Endodermal cell (in vitro differentiated cells): ENCODE measurements at places on chromosomes 5 and 9. TPM values are rescaled to one million over a fixed set of nuclear protein-coding genes. Genes with fewer than 3 reads are reported as not detected.

SEMA6A gene
- total RNA-seq = 79.6 to 117 TPM (median 101 TPM) in 3 replicates

CSF2 gene
- total RNA-seq = not detected in 2 replicates

USP20 gene
- 14.1 to 24.4 TPM (median 23.6 TPM) in 3 replicates for total RNA-seq

SLC36A3 gene
- total RNA-seq = not detected in 2 replicates

EIF4E1B gene
- total RNA-seq = 0.96 to 2.2 TPM (median 2.0 TPM) in 3 replicates

RIMOC1 gene
- 47.0 and 47.1 TPM in 2 replicates for total RNA-seq

FABP6 gene
- 0.37 and 0.63 TPM in 2 replicates for total RNA-seq

TAF11L12 gene
- total RNA-seq = not detected in 2 replicates

DNA sequence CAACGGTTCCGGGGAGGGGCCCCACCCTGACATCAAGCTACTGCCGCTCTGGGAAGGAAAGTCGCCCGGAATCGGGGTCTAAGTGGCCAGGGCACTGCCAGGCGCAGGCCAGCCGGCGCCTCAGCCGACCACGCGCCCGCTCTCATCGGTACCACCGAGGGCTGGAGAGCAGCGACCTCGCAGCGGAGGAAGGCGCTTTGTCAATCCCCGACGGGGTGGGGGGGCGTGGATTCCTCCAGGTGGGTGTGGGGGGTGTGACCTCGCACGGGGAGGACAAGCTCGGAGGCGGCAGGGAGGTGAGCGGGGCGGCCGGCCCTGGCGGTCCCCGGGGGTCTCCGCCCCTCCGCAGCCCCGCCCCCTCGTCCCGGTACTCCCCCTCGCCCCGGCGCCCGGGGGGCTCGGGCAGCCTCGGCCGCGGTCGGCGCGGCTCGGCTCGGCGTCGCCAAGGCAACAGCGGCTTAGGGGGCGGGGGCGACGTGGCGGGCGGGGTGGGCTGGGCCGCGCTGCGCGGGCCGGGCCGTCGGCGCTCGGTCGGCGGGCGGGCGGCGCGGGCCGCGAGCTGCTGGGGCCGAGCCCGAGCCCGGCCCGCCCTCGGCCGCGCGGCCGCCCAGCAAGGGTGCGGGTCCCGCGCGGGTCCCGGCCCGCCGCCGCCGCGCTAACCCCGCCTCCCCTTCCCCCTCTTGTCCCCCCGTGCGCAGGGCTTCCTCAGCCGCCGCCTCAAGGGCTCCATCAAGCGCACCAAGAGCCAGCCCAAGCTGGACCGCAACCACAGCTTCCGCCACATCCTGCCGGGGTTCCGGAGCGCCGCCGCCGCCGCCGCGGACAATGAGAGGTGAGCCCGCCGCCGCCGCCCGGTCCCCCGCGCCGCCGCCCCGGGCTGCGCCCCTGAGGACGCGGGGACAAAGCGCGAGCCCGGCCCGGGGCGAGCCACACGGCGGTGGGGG, 47.5 kb downstream of the DAB2IP start:
- DNase-seq = peak; percentile 86

GRCh38 chr9:21744320-21744719, 58.1 kb upstream of the MTAP start:
- no peak for DNase-seq

GRCh38 chr9:68540712-68541535, at the start of gene TMEM252:
Gene TMEM252, minus strand, starts transcription at chr9:68540883. Its CDS starts 69 bp downstream, at chr9:68540814.
- no peak for DNase-seq

DNA sequence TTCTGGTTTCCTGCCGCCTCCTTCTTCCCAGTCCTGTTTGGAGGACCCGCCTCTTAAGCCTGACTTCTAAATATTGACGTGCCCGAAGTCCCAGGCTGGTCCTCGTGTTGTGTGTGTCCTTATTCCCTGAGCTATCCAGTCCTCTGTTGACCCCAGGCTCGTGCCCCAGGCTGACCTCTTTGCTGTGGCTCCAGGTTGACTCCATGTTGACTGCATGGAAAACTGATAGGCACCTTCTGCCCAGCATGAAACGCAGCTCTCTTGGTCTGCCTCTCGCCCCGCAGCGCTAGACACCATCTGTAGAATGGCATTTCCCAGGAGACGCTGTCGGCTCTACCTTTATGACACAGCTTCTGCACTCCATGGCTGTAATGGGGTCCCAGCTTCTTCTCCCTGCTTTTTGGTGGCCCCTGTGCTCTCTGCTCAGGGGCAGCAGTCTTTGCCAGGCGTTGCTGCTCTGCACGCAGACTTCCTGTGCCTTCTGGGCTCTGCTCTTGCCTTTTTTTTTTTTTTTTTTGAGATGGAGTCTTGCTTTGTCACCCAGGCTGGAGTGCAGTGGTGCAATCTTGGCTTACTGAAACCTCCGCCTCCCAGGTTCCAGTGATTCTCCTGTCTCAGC, 28.4 kb downstream of the EHMT1 start:
- no peak for DNase-seq

GRCh38 chr9:96495341-96495740, 45.4 kb downstream of the HABP4 start:
- DNase-seq = no peak

- DNase-seq = no peak
Observed at GRCh38 chr5:149578896-149579295, 2.4 kb upstream of the ARHGEF37 start.

- no peak for DNase-seq
Observed at GRCh38 chr5:22593592-22593991, 259.6 kb downstream of the CDH12 start.

DNA sequence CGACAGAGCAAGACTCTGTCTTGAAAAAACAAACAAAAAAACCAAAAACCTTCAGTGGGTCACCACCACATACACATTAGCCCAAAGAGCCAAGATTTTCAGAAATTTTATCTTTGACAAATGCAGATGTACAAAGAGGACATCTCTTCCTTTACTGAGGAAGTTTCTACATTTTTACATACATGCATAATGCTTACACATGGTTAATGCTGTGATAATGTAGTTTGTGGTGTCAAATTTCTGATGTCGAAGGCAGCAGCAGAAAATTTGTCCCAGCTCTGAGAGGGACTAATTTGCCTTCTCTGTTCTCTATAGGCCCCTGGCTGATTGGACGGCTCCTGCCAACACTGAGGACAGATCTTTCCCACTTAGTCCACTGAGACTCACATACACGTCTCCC, 24.6 kb upstream of the C9orf40 start:
- DNase-seq = no peak

- DNase-seq = no peak
Observed at GRCh38 chr9:95666096-95666784, 149.5 kb upstream of the PTCH1 start.

DNA sequence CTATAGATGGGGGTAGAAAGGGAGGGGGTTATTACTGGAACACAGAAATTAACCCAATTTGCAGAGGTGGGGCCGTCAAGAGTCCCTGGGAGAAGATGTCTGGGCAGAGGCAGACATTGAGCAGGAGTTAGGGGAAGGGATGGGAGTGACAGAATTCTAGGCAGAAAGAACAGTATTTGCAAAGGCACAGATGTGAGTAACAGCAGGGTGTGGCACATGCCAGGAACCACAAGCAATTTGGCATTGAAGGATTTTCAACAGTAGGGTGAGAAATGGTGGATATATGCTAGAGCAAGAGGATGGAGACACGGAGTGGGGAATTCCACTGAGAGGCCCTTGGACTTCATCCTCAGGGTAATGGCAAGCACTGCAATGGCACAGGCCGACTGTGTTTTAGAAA, 71.6 kb upstream of the FRRS1L start:
- no peak for DNase-seq

GRCh38 chr9:116547729-116548426, 139.2 kb upstream of the TRIM32 start:
- no peak for DNase-seq

DNA sequence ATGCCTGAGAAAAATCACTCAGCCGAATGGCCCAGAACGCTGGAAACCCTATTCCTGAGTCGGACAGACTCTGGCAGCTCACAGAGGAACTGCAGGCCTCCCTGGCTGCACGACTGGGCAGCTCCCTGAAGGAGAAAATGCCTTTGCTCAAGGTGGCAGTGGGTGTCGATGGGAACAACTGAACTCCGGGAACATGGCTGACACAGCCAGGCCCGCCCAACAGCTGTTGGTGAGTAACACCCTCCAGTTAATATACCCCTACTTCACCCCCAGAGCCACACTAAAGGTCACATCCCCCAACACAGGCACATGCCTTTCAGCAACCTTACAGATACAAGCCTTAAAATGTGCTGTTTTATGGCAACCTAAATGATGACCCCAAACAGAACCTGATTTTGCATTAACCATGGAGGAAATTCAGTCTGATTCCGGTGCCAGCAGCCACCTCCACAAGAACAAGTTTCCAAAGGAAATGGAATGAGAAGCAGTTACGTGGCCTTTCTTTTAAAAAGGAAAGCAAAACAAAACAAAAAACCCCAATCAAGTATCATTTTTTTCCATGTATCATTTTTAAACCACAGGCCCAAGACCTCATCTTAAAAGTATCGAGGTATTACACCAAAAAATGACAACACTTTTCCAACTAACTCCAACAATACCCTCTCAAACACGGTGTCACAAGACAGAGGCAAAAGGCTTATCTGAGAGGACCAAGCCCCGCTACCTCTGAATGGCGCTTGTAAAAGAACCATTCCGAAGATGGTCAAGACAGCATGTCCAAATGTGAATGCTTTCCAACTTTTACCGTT, 3.1 kb downstream of the KLF9 start:
- no peak for DNase-seq

DNA sequence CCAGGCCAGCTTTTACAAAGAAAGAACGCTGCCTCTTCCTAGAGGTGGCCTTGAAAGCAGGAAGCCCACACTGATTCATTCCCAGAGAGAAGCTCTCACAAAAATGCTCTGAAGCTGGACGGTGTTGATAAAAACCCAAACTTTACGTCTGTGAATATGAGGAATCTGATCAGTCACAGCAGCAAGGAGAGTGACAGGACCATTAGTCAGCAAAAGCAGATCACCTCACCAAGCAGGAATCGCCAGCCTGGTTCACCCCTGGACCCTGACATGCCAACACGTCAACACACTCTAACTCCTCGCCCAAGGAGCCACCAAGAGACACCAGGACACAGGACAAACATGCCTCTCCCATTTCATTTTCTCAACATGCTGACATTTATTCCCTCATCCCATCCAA, 70.6 kb upstream of the ZNF622 start:
- DNase-seq = no peak

GRCh38 chr5:173271419-173271818, 36.4 kb upstream of the NKX2-5 start:
- no peak for DNase-seq

DNA sequence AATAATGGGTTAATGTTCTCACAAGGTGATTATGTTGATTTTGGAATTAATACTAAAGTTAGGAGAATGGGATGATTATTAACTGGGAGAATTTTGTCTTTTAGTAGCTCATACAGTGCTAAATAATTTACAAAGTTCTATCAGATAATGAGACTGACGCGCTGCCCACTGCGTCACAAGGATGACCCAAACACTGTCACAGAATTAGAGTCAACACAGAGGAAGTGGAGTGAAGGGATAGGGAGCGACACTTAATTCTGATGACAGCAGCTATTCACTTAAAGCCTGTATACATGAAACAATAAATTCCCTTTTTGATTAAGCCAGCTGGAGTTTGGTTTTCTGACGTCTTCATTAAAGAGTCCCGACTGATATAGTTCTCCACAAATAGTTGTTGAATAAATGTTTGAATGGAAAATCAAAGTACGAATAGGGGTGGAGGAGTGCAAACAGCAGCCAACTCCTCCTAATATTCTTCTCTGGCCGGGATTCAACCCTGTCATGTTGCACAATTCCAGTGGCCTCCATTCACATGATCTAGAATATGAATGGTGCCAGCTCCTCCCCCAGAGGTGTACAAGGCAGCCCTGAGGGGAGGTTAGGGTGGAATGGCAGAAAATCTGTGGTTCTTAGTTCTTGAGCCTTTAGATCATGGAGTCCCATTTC, 140.3 kb downstream of the PCSK1 start:
- DNase-seq = no peak

GRCh38 chr5:15002791-15003190, 131.2 kb upstream of the ANKH start:
- no peak for DNase-seq

- no peak for DNase-seq
Observed at GRCh38 chr5:125559296-125559695, 812.9 kb upstream of the ZNF608 start.

- no peak for DNase-seq
Observed at GRCh38 chr5:142578161-142578830, 107.6 kb downstream of the FGF1 start.

GRCh38 chr5:159240301-159240870, 22.7 kb upstream of the UBLCP1 start:
- DNase-seq = no peak

- DNase-seq = no peak
Observed at GRCh38 chr9:97504381-97505216, 3.1 kb downstream of the TMOD1 start.

DNA sequence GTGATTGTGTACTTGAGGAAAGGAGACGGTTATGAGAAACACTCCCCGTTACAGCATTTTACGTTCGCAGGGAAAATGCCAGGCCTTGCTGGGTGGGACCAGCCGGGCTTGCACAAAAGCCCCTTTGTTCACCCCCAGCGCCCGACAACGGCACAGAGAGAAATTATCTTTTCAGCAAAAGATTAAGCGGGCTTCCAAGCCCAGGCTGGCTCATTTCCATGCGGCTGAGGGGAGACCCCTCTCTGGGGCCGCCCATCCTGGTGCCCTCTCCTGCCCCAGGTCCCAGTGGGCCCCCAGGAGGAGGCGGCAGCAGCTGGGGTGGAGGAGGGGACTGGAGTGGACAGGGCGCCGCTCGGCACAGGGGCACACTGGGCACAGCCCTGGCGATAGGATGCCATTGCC, 50.8 kb upstream of the NOTCH1 start:
- DNase-seq = no peak

- no peak for DNase-seq
Observed at GRCh38 chr9:133374612-133375115, 1.2 kb downstream of the SURF4 start.

DNA sequence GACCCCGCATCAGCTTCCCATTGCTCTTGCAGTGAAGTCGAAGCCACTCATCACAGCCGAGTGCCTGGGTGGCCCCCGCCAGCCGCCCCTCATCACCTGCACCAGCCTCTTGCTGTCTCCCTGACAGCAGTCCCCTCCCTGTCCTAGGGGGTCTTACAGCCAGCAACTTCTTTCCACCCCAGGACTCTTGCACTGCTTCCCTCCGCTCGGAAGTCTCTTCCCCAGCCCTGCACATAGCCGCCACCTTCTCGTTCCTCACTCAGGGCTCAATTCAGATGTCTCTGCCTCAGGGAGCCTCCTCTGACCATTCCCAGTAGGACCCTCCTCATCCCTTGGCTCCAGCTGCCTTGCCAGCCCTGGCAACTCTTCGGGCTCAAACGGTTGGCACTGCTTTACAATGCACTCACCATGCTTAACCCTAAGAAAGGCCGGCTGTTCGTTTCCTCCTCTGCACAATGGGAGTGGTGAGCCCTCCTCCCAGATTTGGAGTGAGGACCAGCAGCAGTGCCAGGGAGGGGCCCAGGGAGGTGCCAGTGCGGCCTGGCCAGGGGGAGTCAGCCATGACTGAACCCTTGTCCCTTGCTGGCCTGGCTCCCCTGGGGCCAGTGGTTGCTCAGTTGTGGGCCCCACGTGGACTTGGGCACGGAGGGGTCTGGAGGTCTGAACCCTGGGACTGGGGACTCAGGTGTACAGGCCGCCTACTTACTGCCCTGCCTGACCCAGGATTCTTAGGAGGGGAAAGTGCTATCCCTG, 6.1 kb downstream of the TCF7 start:
- no peak for DNase-seq
